Left renal pelvis (tissue), 4 donors: ENCODE measurements at places on chromosomes 13 and 19.

GRCh38 chr13:111629926-111630325, 309.5 kb downstream of the TEX29 start:
- DNase-seq: no peak

- no peak for DNase-seq
Measured at GRCh38 chr19:31113293-31113692, 235.9 kb downstream of the TSHZ3 start.

DNA sequence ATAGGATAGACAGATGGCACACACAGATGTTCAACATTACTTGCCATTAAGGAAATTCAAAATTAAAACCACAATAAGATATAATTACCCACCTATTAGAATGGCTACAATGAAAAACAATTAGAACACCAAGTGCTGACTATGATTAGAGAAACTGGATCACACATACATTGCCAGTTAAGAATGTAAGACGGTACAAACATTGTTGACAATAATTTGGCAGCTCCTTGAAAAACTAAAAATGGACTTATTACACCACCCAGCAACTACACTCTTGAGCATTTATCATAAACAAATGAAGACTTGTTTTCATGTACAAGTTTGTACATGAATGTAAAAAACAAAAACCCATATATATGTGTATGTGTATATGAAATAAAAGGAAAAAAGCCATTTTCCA, 13.7 kb downstream of the ZNF461 start:
- no peak for DNase-seq

- DNase-seq: peak; percentile 50
Measured at GRCh38 chr19:33177417-33177979, 16.6 kb upstream of the LRP3 start.

GRCh38 chr13:113855012-113855921, 8.6 kb downstream of the GAS6 start:
- DNase-seq: no peak

- no peak for DNase-seq
Measured at GRCh38 chr13:111589992-111590391, 269.6 kb downstream of the TEX29 start.

DNA sequence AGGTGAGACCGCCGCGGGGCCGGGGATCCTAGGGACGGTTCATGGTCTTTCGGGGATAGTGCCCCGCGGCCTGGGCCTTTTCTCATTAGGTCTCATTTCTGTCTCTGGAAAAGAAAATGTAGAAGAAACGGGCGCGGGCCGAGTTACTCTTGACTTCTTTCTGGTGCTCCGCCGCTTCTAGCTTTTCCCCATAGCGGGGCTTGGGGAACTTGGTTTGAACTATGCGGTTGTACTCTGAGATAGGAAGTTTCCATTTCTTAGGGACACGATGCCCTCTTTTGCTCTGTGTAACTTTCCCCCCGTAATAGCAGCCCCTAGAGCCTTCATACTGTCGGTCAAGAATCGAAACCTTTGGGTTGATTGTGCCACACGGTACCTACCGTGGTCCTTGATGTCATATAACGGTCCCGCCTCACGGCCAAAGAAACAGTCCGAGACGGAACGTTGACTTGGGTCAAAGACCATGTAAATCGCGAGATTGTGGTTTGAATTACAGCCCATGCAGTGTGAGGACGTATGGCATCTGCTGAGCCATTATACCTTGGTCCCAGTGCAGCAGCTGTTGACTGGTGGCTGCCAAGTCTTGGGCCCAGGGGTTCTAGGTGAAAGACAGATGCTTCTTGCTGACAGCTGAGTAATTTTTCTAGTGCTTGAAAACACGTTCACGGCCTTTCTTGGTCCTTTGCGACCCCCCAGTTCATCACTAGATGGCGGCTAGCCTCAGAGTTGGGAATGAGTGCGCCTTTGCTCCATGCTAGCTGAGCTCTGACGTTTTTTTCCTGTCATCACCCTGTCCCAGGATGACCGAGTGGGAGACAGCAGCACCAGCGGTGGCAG, 487 bp downstream of the RPS5 start:
- DNase-seq: no peak

- DNase-seq: no peak
Measured at GRCh38 chr19:33535226-33535625, 13.6 kb upstream of the PEPD start.

- no peak for DNase-seq
Measured at GRCh38 chr19:14560776-14561108, 11.1 kb downstream of the NDUFB7 start.

GRCh38 chr19:17499648-17500446, 11.6 kb upstream of the PGLS start:
- no peak for DNase-seq

DNA sequence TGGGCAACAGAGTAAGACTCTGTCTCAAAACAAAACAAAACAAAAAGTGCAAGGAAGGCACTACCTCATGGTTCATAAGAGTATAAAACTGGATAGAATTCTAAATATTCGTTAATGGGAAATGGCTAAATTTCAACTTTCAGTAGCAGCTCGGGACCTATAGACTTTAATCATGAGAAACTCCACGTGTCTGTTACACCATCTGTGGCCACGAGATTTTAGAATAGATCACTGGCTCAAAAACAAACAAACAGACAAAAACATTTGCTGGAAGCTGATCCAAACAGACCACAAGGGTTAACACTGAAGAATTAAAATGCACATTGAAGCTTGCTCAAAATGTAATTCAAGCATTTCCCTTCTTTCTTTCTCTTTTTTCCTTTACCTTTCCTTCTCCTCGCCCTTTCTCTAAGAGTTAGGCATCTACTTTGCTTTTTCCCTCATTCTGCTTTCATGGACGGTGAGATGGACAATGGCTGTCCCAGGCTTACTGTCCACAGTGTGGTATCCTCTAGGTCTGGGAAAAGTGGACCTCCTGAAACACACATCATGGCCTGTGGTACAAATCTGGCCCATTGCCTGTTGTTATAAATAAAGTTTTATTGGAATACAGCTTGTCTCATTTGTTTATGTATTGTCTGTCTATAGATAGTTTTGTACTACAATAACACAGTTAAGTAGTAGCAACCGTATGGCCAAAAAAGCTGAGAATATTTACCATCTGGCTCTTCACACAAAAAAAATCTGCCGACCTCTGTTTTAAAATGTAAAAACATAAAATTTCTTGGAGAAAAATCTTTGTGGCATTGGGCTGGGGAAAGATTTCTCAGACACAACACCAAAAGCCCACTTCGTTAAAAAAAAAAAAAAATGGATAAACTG, 10.3 kb downstream of the ELAVL1 start:
- no peak for DNase-seq

DNA sequence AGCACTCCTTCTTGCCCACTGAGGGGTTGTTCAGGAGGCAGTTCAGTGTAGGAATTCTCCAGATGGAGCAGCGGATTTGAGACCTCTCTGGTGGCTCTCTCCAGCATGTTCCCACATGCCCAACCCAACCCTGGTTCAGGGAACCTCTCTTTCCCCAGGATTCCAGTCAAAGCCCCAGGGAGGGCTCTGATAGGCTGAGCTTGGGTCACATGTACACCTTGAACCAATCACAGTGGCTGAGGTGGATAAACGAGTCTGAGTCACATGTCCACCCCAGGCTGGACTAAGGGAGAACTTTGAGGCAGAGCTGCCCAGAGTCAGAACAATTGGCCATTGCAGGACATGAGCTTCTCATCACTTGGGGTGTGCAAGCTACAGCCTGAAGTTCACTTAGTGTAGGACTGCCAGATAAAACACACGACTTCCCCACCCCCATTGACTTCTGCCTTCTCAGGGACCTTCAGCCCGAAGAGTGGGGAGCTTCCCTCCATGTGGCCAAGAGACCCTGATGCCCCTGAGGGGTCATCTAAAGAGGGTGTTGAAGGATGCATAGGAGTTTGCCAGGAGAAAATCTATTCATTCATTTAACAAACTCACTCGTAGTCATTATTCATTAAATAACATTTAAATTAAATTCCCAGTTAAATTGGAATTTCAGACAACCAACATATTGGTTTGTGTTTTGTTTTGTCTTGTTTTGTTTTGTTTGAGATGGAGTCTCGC, 4.0 kb upstream of the MAST3 start:
- no peak for DNase-seq

DNA sequence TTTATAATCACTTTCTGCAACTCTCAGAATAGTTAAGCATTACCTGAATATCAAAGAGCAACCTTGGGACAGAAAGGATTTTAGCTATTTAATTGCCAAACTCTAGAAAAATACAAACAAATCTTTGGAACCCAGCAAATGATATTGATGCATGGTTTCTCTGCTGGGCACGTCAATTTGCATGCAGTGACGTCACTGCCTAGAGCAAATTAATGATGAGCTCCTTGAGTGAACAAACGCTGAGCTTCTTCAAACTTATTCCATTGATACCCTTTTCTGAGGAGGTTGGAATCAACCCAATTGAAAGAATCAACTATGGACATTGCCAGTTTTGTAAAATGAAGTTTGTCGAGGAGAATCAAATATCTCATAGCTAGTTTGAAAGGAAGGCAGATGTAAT, 259.9 kb upstream of the SOX21 start:
- DNase-seq: no peak

DNA sequence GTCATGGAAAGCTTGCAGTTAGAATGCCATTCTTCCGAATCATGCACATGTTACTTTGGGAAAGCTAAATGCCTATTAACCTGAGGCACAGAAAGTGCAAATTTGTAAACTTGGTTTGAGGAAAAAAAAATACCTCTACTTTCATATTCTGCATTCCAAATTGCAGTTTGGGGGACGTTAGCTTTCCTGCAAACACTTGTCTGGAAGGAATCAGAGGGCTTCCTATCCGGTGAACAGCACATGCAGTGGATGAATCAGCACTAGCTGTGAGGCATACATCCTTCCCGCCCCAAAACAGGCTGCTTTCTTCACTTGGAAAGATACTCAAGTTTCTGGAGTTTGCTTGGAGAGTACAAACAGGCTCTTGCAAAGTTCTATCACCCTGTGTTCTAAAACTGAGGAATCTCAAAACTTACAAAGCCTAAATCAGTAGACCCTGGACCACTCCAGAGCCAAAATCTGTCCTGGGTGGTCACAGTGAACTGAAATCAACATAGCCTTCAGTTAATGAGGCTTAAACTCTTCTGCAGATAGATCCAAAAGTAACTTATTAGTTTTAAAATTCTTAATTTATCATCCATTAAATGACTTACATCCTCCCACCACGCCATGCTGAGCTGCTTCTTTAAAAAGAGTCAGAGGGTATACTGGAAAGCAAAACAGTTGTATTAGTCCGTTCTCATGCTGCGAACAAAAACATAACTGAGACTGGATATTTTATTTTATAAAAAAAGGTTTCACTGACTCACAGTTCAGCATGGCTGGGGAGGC, 802.3 kb upstream of the ARGLU1 start:
- no peak for DNase-seq

- no peak for DNase-seq
Measured at GRCh38 chr19:3954107-3954506, 16.8 kb downstream of the DAPK3 start.

DNA sequence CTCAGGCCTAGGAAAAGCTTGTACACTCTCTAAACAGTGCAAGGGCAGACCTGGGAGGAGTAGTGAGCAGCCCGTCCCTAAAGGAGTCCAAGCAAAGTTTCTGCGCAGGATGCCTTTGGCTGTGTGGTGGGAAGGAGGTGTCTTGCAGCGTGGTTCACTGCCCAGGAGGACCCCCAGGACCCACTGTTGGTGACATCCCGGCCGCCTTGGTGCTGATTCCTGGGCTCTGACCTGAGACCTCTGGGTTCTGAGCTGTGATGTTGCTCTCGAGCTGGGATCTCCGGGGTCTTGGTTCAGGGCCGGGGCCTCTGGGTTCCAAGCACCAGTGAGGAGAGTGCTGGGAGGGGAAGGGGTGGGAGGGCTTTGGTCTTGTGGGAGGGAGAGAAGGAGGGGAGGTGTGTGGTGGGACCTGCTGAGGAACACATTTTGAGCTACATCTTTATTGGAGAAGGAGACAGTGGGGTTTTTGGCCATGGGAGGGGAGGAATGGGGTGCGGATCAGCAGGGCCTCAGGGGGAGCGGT, 4.1 kb downstream of the PGLYRP1 start:
- no peak for DNase-seq

GRCh38 chr13:66585669-66586203, 644.4 kb downstream of the PCDH9 start:
- DNase-seq: no peak
